CD4-positive, alpha-beta T cell treated with Interferon alpha-2 for 1 hour (primary cell): ENCODE measurements at places on chromosomes 2 and 18.

DNA sequence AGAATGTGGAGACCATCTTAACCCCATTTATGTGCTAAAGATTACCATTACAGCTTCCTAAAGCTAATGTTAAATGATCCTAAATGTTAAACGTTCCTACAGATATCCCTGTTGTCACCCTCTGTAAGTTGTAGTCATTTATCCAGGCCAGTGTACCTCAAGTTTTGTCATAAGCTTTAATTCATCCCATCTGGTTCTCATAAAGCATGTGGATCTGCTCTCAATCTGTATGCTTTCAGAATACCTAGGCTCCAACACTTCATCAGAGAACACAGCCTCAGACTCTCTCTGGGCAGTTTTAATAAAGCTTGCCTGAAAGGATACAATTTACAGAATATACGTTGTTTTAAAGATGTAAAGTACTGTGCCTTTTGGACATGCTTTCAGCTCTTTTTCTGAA lies 4.2 kb upstream of the CCDC178 start:
- DNase-seq, result no peak

DNA sequence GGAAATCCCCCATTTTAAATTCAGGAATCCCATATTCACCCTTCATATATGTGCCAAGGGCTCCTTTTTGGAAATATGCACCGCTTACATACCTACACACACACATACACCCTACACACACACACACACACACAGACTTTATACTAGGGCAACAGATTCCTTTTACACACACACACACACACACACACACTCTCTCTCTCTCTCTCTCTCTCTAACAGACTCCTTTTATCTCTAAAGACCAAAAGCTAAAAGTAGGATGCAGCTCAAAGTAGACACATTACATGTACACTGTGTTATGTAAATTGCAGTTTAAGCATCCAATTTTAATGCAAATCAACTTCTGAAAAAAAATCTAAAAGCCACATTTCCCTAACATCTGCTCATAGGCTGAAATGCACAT lies 130.9 kb upstream of the CAPN13 start:
- no peak for DNase-seq

DNA sequence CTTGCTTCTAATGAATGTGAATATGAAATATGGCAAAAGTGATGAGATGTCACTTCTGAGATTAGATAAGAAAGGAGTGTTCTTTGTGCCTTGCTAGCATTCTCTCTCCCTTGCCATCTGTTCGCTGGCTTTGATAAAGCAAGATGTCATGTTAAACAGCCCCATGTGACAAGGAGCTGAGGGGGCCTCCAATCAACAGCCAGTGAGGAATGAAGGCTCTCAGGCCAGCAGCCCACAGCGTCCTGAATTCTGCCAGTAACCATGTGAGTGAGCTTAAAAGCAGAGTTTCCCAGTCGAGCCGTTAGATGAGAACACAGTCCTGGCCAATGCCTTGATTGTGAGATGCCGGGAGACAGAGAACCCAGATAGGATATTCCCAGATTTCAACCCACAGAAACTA lies 198.8 kb downstream of the IRS1 start:
- DNase-seq, result no peak

DNA sequence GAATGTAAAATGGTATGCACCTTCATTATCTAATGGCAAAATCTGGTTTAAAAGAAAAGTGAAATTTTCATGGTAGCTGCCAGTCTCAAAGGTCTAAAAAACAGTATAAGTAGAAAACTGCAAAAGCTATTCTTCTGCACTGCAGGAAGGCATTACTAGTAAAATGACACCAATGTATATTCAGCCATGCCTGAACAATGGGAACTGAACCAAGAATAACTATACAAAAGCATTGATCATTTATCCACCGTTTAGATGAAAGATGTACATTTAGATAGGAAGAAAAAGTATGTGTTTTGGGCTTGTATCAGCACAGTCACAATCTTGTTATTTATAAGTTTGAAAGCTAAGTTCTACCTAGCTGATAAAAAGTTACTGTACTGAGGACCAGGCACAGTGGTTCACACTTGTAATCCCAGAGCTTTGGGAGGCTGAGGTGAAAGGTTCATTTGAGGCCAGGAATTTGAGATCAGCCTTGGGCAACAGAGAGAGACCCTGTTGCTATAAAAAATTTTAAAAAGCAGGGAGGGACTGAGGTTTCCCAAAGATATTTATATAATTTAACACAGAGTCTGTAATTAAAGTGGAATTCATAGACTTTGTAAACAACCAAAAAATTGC lies 163.1 kb upstream of the WDSUB1 start:
- no peak for DNase-seq

GRCh38 chr2:197661626-197662025 lies 13.8 kb downstream of the RFTN2 start:
- DNase-seq, result no peak

DNA sequence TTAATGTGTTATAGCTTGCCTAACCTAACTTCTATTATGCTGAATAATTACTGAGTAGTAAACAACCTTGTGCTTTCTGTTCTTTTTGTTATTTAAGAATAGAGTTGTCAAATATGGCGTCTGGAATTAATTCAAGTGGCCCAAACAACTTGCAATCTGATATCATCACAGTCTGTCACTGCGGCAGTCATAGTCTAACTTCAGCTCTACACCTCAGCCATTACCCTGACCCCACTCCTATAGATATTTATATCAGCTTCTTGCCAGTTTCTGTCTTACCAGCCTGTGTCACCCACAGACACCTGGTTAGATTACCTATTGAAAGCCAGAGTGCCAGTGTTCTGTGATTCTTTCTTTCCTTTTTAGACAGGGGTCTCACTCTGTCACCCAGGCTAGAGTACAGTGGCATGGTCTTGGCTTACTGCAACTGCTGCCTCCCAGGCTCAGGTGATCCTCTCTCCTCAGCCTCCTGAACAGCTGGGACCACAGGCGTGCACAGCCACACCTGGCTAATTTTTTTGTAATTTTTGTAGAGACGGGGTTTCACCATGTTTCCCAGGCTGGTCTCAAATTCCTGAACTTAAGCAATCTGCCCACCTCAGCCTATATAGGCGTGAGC lies 14.1 kb upstream of the KLHL41 start:
- DNase-seq, result no peak

DNA sequence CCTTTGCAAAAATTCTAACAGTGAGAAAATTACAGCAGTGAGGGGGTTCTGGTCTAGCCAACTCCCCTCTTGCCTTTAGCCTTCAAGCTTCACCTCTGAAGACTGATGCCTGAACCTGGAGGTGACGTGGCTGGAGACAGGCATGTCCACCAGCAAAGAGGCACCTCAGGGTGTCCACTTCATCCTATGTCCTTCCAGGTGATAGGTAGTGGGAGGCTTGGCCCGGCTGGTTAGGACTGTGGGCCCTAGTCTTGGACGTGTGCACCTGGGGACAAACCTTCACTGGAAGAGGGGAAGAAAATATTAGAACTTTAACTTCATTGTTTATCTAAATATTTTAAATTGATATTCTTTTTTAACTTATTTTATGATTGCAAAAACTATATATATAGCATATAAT lies 35.5 kb upstream of the EDAR start:
- no peak for DNase-seq

DNA sequence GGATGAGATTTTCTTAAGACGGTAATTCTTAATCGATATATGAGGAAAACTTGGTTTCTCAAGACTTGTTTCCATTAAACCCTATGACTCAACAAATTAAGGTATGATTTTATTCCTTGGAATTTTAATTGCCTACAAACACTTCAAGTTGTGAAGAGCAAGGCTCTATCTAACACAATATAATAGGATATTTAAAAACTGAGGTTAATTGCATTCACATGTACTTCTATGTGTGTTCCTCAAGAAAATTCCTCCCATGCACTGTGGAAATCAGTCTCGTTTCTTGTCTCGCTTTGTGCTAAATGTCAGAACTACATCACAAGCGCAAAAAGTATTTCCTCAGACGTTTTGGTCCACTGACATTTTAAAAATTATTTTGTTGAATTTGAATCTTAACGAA lies 109.6 kb upstream of the UNC80 start:
- no peak for DNase-seq

GRCh38 chr18:31626409-31626808 lies 34.7 kb downstream of the TTR start:
- no peak for DNase-seq

GRCh38 chr2:56337342-56337741 lies 153.6 kb downstream of the CCDC85A start:
- DNase-seq, result no peak

DNA sequence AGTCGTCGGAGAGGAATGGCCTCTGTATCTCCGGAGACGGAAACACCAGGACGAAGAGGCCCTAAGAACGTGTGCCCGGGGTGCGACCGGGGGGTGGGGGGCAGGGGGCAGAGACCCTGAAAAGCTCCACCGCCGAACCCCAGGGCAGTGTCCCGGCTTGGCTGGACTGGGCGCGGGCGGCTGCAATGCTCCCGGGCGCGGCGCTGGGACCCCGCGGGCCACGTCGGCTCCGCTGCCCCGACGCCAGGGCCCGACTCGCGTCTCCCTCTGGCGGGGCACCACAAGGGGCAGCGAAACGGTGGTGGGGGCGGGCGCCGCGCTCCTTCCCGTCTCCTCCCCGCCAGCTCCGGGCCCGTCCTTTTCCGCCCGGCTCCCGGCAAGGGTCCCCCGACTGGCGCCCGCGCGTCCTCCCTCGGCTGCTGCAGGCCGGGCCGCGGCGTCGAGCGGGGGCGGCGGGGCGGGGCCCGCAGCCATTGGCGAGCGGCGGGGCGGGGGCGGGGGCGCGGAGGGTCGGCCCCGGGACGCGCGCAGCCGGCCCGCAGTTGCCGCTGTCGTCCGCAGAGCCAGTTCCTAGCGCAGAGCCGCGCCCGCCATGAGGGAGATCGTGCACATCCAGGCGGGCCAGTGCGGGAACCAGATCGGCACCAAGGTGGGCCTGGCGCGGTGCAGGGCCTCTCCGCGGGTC lies at the start of gene TUBB6:
TUBB6 (plus strand) TSS at position 541 of the 685 bp plus-strand sequence; CDS start at position 593, 52 bp downstream.
- no peak for DNase-seq

DNA sequence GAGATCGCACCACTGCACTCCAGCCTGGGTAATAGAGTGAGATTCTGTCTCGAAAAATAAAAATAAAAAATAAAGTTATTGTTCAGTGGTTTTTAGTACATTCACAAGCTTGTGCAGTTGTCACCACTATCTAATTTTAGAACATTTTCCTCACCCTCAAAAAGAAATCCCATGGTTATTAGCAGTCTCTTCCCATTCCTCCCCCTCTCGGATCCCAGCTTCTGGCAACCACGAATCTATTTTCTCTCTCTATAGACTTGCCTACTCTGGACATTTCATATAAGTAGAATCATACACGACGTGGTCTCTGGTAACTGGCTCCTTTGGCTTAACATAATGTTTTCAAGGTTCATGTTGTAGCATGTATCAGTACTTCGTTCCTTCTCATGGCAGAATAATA lies 38.6 kb downstream of the CABLES1 start:
- no peak for DNase-seq

- no peak for DNase-seq
Measured at GRCh38 chr18:22605736-22606135, 188.0 kb upstream of the CTAGE1 start.

- DNase-seq, result no peak
Measured at GRCh38 chr2:197839856-197840255, 35.5 kb downstream of the PLCL1 start.

GRCh38 chr2:236351966-236352525 lies 87.8 kb upstream of the ASB18 start:
- no peak for DNase-seq

DNA sequence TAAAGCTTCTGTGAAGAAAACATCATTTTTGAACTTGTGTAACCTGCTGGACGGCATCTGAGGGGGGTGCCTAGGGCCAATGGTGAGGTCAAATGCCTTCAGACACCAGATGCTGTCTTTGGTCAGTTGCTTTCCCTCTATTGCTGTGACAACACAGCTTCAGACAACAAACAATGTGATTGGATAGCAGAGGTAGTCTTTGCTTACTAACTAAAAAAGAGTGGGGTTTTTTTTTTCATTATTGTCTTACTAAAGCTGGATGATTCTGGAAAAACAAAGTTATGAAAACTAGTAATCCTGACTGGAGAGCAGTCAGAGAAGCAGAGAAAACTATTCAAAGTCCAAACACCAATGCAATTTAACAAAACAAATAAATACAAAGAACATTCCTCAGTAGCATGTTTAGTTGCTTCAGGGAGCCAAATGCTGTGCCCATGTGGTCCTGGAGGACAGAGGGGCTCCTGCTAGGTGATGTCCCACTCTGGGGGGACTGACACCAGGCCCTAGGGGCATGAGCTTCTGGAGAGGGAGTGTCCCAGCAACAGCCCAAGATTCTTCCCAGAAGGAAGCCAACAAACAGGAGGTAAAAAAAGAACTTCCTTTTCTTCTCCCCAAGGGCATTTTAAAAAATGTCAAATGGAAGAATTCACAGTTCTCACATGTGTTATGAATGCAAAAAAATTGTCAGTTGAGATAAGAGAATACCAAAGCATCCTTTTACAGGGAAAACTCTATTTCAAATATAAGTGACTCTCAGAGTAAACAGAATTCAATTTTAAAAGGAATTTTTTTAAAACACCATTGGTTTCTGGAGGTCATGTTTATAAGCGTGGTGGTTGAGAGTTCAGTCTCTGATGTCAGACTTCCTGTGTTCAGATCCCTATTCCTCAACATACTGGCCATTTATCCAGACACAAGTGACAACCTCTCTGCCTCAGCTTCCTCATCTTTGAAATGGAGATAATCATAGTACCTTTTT lies 181.1 kb upstream of the PGAP1 start:
- no peak for DNase-seq

- DNase-seq, result no peak
Measured at GRCh38 chr2:154495455-154495868, 203.0 kb upstream of the KCNJ3 start.

- DNase-seq, result no peak
Measured at GRCh38 chr2:54015798-54016699, 45.3 kb upstream of the PSME4 start.

DNA sequence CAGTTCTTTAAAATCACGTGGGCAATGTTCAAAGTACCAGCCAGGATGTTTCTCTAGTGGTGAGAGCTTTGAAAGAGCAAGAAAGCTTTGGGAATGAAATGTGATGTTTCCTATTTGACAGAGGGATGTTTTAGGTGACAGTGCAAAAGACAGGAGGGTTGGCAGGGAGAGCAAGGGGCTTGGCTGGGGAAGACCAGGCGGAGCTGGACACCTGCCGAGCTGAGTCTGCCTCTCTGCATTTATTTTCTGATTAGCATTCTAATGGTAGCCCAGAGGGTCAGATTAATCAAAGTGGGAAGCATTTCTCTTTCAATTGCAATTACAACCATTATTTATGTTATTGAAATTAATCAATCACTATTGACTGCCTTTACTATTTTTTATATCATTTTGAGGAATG lies 145.4 kb upstream of the RAB12 start:
- no peak for DNase-seq

DNA sequence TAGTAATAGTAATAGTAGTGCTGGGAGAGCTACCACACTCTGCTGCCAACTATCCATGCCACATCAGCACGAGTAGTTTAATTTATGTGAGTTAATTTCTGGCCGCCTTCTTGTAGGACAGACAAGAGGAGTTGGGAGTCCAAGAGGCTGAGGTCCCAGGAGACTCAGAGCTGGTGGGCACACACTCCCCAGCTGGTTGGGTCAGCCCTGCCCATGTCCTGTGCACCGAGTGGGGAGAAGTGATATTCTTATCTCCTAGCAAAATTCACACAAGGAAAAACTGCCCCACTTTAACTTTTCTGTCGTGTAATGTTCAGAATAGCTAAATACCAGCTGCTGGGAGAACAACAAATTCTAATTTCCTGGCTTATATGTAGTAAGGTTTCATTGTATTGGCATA lies 15.2 kb upstream of the MAP4K4 start:
- DNase-seq, result no peak
